Cortex of kidney (tissue), 1 donor: ENCODE measurements at places on chromosomes 12 and 14.

DNA sequence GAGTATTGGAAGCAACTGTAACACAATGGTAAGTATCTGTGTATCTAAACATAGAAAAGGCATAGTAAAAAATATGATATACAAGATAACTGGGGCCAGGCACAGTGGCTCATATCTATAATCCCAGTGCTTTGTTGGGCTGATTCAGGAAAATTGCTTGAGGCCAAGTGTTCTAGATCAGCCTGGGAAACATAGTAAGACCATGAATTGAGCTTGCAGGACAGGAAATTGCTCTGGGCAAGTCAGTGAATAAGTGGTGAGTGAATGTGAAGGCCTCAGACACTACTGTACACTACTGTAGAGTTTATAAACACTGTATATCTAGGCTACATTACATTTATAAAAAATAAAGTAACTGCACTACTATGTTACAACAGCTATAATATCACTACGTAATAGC lies 75.2 kb downstream of the GPR135 start:
- DNase-seq = no peak

- DNase-seq = no peak
Measured at GRCh38 chr12:103679421-103680170, 92.5 kb downstream of the STAB2 start.

- no peak for DNase-seq
Measured at GRCh38 chr14:50937325-50937724, 7.0 kb downstream of the PYGL start.

DNA sequence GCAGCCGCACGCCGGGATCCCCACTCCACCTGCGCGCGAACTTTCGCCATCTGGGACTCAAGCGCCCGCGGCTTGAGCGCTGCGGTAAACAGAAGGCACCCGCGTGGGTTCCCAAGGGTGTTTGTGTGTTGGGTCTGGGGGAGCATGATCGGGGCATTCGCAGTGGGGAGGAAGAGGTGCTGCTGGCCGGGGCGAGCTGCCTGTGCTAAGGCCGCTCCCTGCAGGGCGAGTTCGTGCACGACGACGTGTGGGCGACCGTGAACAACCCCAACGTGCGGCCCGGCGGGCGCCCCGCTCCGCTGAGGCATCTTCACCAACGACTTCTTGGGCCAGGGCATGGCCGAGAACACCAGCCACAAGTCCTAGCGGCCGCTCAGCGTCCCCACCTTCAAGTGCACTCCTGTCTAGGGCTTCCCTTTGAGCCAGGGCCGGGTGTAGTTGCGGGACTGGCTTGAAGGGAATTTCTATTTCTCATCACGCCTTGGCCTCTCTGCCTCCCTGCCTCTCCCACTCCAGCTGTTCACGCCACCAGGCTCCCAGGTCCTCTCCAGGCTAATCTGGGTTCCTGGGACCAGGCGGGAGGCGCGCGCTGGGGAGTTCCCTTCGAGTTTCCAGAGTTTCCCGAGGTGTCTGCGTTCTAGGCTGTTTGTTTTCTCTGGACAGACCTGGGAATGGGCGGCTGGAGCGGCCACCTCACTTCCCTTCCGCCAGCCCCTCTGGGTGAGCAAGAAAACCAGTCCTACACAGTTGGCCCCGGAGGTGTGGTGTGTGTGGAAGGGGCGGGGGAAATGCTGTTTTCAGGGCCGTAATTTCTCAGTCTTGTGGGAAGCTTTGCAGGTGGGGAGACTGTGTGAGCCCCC lies 417.8 kb upstream of the TMTC1 start:
- no peak for DNase-seq

DNA sequence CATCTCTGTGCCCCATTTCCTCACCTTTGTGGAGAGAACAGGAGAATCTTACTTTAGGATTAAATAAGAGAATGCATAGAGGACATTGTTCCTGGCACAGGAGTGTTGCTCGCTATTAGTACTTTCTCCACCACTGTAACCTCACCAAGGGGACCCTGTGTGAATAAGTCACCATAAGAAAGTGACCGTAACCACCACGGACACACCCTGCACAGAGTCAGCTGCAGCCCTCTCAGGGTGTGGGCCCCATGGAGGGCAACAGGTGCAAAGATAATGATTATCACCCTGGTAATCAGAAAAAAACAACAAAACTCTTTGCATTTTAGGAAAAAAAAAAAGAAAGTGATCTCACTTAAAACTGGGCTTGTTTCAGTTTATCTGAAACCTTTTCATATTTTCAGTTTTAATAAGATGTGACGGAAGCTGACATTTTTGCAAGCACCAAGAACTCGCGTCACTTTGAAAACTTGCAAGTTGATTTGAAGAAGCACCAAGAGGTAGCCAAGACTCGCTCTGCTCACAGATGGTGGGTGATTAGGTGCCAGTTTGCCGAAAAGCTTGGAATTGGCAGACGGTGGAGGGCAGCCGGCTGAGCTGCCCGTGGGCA lies 87.0 kb upstream of the VRK1 start:
- no peak for DNase-seq

GRCh38 chr14:85115921-85116320 lies 414.0 kb upstream of the FLRT2 start:
- DNase-seq = no peak

DNA sequence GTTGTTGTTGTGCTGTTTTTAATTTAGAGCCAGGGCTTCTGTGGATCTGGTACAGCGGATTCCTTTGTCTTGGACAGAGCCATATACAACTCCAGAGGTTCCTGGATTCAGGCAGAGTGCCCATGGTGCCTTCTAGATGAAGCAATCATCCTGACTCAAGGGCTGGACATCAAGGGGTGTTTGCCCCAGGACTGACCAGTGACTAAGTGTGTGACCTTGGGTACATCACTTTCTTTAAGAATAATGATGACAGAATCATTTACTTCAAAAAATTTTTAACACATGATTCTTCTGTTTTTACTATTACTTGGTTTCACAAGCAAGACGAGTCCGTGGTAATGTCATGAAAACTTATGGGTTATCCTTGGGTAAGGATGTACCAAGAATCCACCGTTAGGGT lies 397.3 kb downstream of the ZFP36L1 start:
- DNase-seq = no peak

DNA sequence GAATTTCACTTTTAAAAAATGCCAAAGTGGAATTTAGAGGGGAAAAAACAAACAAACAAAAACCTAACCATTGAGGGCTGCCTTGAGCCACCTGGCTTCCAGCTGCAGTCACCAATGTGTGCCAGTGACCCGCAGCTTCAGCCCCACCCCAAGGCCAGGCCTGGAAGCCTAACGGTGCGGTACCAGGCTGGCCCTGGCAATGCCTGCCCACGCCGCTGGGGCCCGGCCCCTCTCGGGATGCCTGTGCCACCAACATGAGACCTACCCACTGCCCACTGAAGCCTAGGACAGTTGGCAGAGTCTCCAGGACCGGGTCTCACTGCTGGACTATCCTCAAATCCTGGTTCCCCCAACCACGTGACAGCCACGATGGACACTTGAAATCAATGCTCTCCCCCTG lies 96.6 kb downstream of the NCOR2 start:
- no peak for DNase-seq

DNA sequence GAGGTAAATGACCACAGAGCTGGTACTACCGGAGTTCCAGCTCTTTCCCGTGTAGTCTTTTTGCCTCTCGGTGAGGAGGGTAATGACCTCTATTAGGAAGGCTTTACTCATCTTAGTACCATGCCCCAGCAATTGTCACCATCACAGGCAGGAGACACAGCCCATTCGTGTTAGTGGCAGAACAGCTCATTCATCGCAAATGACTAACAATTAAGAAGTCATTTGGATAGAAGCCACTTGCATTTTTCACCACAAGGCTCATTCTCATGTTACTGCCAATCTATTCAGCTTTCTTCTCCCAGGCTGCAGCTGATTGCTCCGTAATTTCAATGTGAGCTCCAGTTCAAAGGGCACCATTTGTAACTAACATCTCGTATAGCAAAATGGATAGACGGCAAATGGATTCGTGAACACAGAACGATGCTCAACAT lies 718.8 kb upstream of the TMEM132C start:
- DNase-seq = no peak

GRCh38 chr14:68626386-68626785 lies 166.5 kb downstream of the ZFP36L1 start:
- DNase-seq = no peak

DNA sequence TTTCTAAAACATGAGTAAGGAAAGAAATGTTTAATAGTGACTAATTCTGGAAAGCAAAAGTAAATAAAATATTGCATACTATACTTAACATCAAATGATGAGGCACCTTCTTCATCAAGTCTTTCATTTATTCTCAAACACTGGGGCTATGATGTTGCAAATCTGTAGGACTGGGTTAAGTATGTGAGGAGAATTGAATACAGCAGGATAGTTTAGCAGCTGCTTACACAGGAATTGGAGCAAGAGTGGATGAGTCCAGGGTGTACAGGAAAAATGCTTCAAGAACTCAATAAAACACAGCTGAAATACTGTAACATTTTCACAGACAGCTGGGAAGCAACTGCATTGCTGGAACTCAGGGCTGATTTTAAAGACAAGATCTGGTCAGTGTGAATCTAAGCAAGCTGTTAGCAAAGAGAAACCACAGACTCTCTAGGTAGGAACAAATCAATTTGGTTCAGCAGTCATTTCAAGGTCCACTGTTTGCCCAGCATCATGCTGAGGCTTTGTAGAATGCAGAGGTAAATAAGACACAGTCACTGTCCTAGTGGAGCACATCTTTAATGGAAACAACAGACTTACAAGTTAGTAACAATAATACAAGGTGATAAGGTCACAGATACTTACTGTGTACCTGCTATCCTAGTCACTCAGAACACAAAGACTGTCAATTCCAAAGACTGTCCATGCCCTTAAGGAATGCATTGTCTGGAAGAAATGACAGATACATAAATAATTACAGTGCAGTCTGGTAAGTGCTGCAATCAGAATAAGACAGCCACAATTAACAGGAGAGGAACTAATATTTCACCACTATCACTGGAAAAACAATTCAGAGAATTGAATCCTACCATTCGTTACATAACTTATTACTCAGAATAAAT lies 96.8 kb upstream of the DACT1 start:
- no peak for DNase-seq

GRCh38 chr12:12671850-12672660 lies 23.9 kb downstream of the GPR19 start:
- no peak for DNase-seq

DNA sequence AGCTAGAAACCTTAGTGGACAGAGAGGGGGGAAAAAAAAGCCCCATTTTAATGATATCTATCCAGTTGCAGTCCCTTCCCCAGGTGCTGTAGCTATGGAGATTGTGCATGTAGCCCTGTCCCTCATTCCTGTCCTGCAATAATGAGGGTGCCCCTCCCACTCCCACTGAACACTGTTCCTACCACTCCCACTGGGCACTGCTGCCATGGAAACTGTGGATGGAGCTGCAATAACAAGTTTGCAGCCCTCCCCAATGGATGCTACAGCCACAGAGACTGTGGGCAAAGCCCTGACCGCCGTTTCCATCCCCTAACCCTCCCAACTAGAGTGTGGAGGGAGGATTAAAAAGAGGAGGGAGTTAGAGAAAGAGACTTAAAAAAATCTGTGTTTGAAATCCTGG lies 238.3 kb downstream of the FUT8 start:
- no peak for DNase-seq
